ENCODE measurements at places on chromosomes 13 and 19. TPM values are rescaled to one million over a fixed set of nuclear protein-coding genes. Genes with fewer than 3 reads are reported as not detected.

DNA sequence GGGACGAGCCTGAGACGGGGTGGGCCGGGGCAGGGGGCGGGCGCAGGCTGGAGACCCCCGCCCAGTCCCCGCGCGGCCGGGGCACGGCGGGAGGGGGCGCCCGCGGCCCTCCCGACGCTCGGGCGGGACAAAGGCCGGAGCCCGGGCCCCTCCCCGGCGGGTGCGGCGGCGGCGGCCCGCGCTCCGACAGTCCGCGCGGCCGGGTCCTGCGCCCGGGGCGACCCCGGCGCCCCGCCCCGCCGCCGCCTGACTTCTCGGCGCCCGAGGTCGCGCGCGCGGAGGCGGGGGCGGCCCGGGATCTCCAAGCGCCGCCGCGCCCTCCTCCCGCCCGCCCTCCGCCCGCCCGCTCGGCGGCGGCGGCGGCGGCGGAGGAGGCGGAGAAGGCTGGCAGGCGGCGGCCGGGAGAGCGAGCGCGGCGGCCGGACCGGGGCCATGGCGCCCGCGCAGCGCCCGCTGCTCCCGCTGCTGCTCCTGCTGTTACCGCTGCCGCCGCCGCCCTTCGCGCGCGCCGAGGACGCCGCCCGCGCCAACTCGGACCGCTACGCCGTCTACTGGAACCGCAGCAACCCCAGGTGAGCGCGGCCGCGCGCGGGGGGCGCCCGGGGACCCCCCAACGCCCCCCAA is at the start of gene EFNA2:
Gene EFNA2, plus strand, starts transcription at position 137 of the 624 bp plus-strand sequence. Its CDS starts 296 bp downstream, at position 433.
- no peak for DNase-seq

GRCh38 chr13:91168386-91168711 is 179.1 kb upstream of the MIR17HG start:
- DNase-seq, result no peak

DNA sequence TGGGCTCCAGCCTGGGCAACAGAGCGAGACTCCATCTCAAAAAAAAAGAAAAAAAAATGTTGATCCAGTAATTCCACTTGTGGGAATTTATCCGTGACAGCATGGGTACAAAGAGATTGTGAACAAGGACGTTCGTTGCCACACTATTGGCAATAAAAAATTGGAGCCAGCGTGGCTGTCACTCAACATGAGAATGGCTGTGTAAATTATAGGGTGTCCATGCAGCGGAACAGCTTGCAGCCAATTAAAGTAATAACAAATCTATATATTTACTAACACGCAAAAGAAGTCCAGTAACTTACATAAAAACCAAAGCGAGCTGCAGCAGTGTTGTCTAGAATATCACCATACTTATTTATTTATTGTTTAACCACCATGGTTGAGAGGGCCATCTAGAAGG is 19.3 kb downstream of the DPF1 start:
- no peak for DNase-seq

DNA sequence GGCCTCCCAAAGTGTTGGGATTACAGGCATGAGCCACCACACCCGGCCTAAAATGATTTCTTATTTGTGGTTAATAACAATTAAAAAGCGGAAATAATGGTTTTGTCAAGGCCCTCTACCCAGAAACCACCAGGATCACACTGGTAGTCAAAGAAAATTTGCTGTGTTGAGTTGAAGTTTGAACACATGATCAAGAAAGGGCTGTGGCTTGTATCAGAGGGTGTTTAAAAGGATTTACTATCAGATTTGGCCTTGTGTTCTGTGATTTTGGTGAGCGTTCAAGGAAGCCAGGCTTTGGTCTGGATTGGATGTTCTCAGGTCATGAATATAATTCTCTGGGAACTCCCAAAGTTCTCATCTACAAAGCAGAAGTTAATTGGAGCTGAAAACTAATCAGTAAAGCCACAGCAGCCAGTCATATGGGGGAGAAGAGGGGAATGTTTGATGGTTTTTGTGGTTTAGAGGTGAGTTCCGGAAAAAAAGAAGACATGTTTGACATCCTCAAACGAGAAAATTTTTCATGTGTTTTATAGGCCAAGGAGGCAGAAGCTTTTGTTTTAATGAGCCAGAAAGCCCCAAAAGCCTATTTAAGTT is 10.6 kb upstream of the ZNF556 start:
- DNase-seq, result peak; percentile 78

GRCh38 chr13:21429211-21429610 is 29.9 kb downstream of the ZDHHC20 start:
- no peak for DNase-seq

DNA sequence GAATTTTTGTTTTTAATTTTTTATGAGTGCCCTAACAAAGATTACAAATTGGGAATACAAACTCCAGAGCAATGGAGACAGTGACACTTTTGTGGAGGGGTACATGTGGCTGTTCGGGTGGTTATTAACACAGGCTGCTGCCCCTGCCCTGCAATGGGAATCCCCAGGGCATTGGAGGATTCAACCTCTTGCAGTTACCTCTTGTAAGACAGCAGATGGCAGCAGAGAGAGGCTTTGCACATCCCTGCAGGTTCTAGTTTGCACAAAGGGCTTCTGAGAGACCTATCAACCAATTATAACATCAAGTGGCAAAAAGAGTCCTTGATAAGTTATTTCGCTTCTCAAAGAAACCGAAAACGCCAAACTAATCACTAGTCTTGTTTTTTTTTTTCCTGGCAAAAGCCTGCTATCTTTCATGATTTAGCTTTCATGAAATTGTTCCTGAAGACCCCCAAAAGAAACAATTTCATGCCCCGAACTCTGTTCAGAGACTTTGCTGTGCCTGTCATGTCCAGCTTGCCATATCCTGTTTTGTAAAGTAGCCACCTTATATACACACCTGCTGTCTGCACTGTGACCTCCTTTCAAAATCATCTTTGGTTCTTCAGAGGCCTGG is 10.4 kb downstream of the GJB2 start:
- DNase-seq, result peak; percentile 12

Gene TMEM38A
- total RNA-seq, result not detected

GRCh38 chr19:1376415-1376805 is 7.3 kb upstream of the NDUFS7 start:
- DNase-seq, result no peak

Gene ZNF274
- 58.9 TPM for total RNA-seq

GRCh38 chr19:58274771-58275201 is 4.0 kb upstream of the ZNF8 start:
- no peak for DNase-seq

Gene GTF2F2
- total RNA-seq, result 13.2 TPM

DNA sequence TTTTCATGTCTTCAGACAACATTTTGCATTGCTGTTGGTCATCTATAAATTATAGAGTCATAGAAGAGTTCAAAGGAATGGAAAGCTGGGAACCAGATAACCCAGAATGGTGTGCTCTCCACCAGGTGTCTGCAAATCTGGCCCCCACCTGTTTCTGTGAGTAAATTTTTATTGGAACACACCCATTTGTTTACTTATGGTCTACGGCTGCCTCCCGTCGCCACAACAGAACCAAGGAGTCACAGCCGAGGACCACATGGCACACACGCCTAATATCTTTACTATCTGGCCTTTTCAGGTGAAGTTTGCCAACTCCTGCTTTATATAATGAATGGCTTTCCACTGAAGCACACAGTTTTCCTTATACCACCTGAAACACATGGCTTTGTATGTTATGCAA is 58.2 kb downstream of the EFNB2 start:
- DNase-seq, result no peak

Gene SLITRK6
- not detected for total RNA-seq

Gene MAMSTR
- 0.17 TPM for total RNA-seq

DNA sequence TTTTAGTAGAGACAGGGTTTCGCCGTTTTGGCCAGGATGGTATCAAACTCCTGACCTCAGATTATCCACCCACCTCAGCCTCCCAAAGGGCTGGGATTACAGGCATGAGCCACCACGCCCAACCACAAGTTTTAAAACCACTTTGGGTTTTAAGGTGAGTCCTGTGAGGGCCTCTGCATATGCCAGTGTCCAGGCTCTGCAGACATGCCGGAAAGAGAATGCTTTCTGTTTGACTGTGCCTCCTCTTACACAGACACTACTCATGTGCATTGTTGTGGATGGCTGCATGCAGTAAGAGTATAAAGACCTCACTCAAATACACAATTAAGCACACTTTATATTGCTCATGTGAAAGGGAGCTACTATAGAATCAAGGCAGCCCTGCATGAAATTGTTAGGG is 20.8 kb upstream of the SLC25A30 start:
- DNase-seq, result no peak

DNA sequence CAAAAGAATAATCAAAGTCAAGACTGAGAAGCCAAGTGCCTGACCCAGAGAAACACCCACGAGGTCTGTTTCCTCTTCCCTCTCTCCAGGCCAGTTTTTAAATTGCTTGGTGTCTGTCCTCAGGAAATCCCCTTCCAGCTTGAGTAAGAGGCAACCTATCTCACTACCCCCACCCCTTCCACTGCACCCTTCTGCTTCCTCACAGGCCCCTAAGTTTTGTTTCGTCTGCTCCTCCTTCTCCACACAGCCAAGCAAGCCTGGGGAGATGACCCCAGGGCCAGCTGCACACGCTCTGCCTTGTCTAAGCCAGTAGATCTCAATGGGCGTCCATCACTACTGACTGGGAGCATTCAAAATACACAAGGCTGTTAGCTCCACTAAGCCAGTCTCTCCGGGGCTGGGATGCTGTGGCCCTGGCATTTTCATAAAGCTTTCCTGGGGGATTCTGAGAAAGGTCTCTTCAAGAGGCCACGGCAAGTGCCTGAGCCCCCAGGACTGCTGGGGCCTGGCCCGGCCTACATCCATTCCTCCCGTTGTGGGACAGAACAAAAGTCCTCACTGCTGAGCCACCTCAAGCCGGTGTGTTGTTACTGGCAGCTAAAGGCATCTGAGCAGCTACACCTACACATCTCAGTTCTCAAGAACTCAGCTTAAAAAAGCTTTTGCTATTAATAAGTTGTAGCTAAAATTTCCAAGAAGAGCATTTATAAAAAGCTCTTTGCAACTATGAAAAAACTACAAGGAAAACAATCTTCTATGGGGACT is 14.9 kb upstream of the IL4I1 start:
- DNase-seq, result no peak

DNA sequence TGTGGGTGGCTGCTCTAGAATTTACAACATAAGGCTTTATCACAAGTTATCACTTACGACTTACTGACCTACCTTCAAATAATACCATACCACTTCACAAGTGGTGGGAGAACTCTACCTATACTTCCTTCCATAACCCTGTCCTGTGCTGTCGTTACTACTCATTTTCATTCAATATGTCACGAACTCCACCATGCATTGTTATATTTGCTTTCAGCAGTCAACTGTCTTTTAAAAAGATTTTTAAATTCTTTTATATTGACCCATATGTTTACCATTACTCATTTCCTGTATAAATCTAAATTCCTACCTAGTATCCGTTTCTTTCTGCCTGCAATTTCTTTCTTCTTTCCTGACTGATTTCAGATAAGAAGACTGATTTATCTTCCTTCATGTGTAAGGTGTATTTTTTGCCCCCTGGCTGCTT is 200.0 kb downstream of the KLF12 start:
- no peak for DNase-seq

GRCh38 chr19:45250216-45250831 is 747 bp upstream of the MARK4 start:
- no peak for DNase-seq

GRCh38 chr13:60990032-60990733 is 425.5 kb downstream of the PCDH20 start:
- no peak for DNase-seq
